ENCODE measurements at places on chromosomes 2 and 18.

GRCh38 chr18:10293966-10294365, 160.5 kb upstream of the APCDD1 start:
- no peaks in the 10 kb centered on the region for H3K36me3 ChIP-seq
- no peaks in the 10 kb centered on the region for H3K27me3 ChIP-seq
- no peaks in the 10 kb centered on the region for H3K4me1 ChIP-seq
- H3K4me3 ChIP-seq, result no peak overlapping the region

DNA sequence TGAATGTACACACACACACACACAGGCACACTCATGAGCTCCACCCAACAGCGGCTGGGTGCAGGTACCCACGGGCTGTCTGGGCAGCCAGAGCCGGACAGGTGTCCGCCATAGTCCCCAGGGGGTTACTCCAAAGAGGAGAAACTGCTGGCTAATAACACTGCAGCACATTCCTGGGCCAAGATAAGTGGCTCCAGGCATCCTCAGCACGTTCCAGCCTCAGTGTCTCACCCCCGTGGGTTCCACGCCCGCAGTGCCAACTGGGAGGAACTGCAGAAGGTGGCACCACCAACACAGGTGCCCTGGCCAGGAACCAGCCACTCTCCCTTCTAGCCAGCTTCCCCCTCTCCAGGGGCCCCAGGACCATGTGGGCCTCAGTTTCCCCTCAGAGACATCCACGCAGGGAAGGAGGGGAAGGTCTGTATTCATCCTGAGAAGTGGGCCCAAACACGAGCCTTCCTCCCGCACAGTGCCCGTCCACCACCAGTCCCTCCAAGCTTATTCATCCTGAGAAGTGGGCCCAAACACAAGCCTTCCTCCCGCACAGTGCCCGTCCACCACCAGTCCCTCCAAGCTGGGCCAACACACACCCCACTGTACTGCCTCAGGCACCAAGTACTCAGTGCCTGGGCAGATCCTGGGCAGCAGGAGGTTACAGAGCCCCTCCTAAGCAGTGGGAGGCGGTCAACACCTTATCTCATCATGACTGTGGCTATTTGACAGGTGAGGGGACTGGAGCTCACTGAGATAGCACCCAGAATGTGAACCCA, 47.6 kb downstream of the TNS1 start:
- peaks cover 42% of the 10 kb centered on the region for H3K4me1 ChIP-seq
- no peak overlapping the region for H3K4me3 ChIP-seq
- H3K27ac ChIP-seq, result peak overlapping the region; percentile 80
- DNase-seq, result no peak
- no peaks in the 10 kb centered on the region for H3K27me3 ChIP-seq
- no peaks in the 10 kb centered on the region for H3K36me3 ChIP-seq

DNA sequence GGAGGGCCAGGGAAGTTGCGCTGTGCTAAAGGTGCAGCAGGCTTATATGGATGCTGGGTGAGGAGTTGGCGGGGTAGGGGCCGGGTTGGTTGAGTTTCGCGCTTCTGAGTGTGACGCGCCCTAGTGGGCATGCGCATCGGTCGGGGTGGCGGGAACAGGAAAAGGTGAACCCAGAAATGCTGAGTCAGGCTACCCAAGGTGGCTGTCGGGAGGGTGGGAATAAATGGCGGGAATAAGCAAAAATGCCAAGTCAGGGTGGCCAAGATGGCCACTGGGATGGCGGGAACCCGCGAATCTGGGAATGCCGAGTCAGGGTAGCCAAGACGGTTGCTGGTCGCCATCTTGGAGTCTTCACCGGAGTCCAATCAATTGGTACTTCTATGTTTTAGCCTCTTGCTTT, 580.0 kb downstream of the SUCLG1 start:
- H3K4me1 ChIP-seq, result no peaks in the 10 kb centered on the region
- H3K27ac ChIP-seq, result no peak overlapping the region
- no peak for DNase-seq
- no peaks in the 10 kb centered on the region for H3K27me3 ChIP-seq
- H3K4me3 ChIP-seq, result no peak overlapping the region
- H3K36me3 ChIP-seq, result no peaks in the 10 kb centered on the region

- no peaks in the 10 kb centered on the region for H3K36me3 ChIP-seq
- peaks cover 30% of the 10 kb centered on the region for H3K4me1 ChIP-seq
- H3K27me3 ChIP-seq, result no peaks in the 10 kb centered on the region
- no peak for DNase-seq
Measured at GRCh38 chr2:215681799-215682596, 246.1 kb upstream of the FN1 start.

GRCh38 chr2:7437716-7438632, 520.8 kb downstream of the RNF144A start:
- no peak for DNase-seq
- H3K27me3 ChIP-seq, result peaks cover 15% of the 10 kb centered on the region

DNA sequence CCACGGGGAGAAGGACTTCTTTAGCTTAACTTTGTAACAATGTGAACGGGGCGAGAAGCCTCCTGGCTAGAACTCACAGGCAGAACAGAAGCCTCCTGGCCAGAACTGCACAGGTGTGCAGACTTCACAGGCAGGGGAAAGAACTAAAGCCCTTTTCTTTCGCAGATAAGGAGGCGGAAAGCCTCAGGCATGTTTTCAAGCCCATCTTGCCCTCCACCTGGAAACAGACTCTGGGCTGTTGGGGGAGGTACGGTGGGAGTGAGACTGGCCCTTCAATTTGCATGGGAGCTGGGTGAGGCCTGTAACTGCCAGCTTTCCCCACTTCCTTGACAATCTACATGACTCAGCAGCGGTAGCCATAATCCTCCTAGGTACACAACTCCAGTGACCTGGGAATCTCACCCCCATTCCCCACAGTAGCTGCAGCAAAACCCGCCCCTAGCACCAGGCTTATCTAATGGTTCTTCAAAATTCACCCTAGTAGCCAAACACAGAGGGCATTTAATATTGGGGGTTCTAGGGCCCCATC, 22.9 kb upstream of the ABCA12 start:
- no peaks in the 10 kb centered on the region for H3K36me3 ChIP-seq
- H3K27ac ChIP-seq, result no peak overlapping the region
- no peak for DNase-seq
- H3K4me3 ChIP-seq, result no peak overlapping the region
- no peaks in the 10 kb centered on the region for H3K27me3 ChIP-seq

- H3K36me3 ChIP-seq, result peaks cover 5% of the 10 kb centered on the region
- no peak overlapping the region for H3K27ac ChIP-seq
- H3K4me1 ChIP-seq, result no peaks in the 10 kb centered on the region
- DNase-seq, result no peak
- no peaks in the 10 kb centered on the region for H3K27me3 ChIP-seq
Measured at GRCh38 chr2:172072706-172073105, 12.6 kb upstream of the DLX1 start.

DNA sequence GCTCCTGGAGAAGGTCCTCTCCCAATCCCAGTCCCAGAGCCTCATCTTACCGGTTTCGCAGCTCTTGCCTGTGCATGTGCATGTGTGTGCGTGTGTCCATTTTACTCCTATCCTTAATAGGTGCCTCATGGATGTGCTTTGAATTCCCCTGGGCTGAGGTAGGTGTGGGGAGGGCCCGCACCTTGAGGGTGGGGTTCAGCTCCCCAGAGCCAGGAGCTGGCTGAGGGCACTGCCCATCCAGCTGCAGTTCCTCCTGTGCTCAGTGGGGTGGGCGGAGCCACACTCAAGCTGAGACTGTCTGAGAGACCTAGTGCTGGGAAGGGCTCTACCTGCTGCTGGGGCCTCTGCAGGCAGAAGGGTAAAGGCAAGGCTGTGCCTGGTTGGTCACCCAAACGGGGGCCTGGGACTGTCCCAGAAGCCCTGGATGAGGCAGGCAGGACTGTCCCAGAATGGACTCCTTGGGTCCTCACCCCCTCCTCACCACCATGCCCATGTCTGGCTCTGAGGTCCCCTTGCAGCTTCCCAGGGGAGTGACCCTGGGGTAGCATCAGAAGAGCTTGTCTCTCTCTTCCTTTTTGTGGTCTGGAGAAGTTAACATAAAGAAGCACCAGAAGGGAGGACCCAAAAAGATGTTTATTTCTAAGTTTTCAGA, 8.9 kb downstream of the GDF7 start:
- no peak overlapping the region for H3K4me3 ChIP-seq
- no peaks in the 10 kb centered on the region for H3K36me3 ChIP-seq

DNA sequence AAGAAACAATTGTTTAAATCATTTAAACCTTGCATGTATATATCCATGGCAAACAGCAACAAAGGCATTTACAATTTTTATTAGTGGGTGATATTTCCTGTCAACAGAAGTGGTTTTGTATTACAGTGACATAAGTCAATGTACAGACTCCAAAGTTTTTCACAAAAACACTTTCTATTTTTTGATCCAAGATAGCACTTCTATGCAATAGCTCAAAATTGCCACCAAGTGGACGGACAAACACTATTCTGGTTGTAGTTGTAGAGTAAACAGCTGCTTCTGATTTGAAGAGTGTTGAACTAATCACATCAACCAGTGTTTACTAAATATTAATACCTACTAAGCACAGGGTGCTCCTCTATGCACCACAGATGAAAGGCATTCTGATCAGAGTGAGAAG, 421.4 kb downstream of the NCKAP5 start:
- no peaks in the 10 kb centered on the region for H3K36me3 ChIP-seq
- DNase-seq, result no peak
- no peak overlapping the region for H3K27ac ChIP-seq
- H3K4me1 ChIP-seq, result no peaks in the 10 kb centered on the region

DNA sequence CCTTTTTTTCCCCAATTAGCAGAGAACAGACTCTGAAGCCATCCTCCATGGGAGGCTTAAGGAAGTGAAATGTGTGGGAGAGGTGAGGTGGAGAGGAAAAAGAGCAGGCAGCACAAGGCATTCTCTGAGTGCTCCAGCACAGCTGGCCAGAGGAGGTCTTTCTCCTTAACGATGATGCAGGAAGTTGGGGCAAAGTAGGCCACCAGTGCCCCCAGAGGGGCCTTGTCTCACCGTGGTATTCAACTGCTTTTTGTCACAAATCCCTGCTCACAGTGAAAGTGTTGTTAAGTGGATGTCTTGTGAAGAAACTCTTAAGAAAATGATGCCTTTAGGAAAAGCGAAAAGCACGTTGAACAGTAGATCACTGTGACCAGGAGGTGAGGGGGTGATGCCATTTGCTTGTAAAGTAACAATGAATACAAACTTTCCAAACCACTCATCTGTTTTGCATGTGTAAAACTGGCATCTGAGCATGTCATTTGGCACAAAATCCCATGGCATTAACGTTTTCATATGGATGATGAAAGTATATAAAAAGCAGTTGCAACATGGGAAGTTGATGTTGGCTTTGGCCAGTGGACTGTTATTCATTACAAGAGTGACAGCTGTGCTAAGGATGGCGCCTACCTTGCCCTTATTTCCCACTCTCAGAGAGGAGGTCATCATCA, 49.2 kb upstream of the CDC42EP3 start:
- peaks cover 7% of the 10 kb centered on the region for H3K4me1 ChIP-seq
- no peaks in the 10 kb centered on the region for H3K36me3 ChIP-seq
- H3K27ac ChIP-seq, result no peak overlapping the region
- no peak for DNase-seq

DNA sequence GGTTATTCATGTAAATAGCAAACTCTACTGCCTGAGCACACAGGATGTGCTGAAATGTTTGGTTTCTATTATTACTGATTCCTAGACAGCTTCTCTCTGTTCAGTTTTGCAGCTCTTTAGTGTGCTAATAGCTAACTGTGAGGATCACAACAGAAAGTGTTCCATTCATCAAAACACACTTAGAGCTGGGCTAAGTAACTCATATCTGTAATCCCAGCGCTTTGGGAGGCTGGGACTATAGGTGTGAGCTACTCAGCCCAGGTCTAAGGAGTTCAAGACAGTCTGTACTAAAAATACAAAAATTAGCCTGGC, 63.2 kb downstream of the MOGAT1 start:
- H3K27me3 ChIP-seq, result no peaks in the 10 kb centered on the region
- DNase-seq, result no peak
- H3K36me3 ChIP-seq, result no peaks in the 10 kb centered on the region
- no peak overlapping the region for H3K4me3 ChIP-seq

GRCh38 chr2:105143467-105144151, 97.9 kb upstream of the GPR45 start:
- H3K4me3 ChIP-seq, result no peak overlapping the region
- H3K27ac ChIP-seq, result no peak overlapping the region
- peaks cover 6% of the 10 kb centered on the region for H3K4me1 ChIP-seq
- no peaks in the 10 kb centered on the region for H3K36me3 ChIP-seq
- peaks cover 68% of the 10 kb centered on the region for H3K27me3 ChIP-seq

- peak within 1 kb of the TSS; percentile 79 for H3K27ac ChIP-seq
- peak; percentile 55 for DNase-seq
- peaks cover 28% of the 10 kb centered on the region for H3K4me1 ChIP-seq
- peak within 1 kb of the TSS; percentile 55 for H3K4me3 ChIP-seq
- no peaks in the 10 kb centered on the region for H3K36me3 ChIP-seq
Measured at GRCh38 chr2:219627103-219628100, at the start of gene SLC4A3. SLC4A3 (plus strand) TSS chr2:219627630; CDS start chr2:219627993, 363 bp downstream.

DNA sequence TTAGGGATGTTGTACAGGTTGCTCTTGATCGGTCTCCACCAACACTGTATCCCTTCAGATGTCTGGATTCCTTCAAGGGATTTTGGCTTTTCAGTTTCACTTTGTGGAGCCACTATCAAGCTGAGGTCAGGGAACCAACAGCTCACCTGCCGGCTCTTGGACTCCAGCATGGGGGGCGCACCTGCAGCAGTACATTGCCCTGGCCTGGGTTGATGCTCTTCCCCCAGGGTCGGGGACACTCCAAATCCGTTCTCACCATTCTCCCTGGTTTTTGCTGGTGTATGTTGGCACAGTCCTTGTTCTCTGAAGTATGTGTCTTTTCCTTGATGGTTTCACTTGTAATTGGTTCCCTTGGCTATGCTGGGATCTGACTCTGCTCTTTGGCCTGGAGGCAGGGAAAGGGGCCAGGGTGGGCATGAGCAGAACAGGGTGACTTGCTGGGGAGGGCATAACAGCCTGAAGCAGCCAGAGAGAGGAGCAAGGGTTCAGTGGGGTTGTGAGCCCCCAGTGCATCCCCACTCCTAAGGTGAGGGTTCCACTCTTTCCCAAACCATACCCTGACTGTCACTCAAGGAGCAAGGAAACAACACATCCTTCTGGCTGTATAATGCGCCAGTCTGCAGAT, 5.1 kb downstream of the ARHGEF4 start:
- peaks cover 44% of the 10 kb centered on the region for H3K27me3 ChIP-seq
- no peak overlapping the region for H3K4me3 ChIP-seq
- H3K4me1 ChIP-seq, result no peaks in the 10 kb centered on the region

GRCh38 chr2:28702415-28702861, 49.2 kb upstream of the PPP1CB start:
- H3K4me3 ChIP-seq, result no peak overlapping the region
- no peaks in the 10 kb centered on the region for H3K36me3 ChIP-seq
- no peaks in the 10 kb centered on the region for H3K4me1 ChIP-seq
- peak overlapping the region; percentile 71 for H3K27ac ChIP-seq
- no peaks in the 10 kb centered on the region for H3K27me3 ChIP-seq

DNA sequence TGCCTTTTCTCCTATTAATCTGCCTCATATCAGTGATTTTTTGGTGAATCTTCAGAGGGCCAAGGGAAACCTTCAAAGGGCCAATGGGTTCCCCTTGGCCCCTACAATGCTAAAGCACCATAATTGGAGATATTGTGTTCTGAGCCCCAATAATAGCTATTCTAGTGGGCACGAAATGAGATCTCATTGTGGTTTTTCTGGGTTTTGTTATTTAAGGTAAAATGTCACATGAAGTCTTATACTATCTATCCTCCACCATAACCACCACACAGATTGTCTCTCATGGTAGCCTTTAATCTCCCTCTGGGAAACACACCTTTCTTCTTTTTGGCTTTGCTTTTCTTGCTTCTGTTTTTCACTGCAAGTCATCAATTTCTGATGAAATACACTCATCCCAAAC, 152.8 kb downstream of the B3GNT2 start:
- no peaks in the 10 kb centered on the region for H3K36me3 ChIP-seq
- H3K27ac ChIP-seq, result no peak overlapping the region
- H3K4me1 ChIP-seq, result peaks cover 1% of the 10 kb centered on the region

- H3K36me3 ChIP-seq, result no peaks in the 10 kb centered on the region
- H3K27me3 ChIP-seq, result no peaks in the 10 kb centered on the region
- no peak overlapping the region for H3K27ac ChIP-seq
- H3K4me1 ChIP-seq, result peaks cover 50% of the 10 kb centered on the region
Measured at GRCh38 chr2:239954166-239955086, 70.7 kb downstream of the NDUFA10 start.

All from heart right ventricle (tissue), 16 donors.